ENCODE measurements at places on chromosomes 3 and 15. TPM values are rescaled to one million over a fixed set of nuclear protein-coding genes. Genes with fewer than 3 reads are reported as not detected.

Gene SCN11A
- not detected for total RNA-seq

Gene NRG4
- not detected for total RNA-seq

Gene ITGA11
- total RNA-seq = 2.0 TPM

GRCh38 chr3:66934725-66935124 lies 63.4 kb upstream of the KBTBD8 start:
- 0 out of 2 replicates have a peak, but pooled peaks cover 5% of the 10 kb centered on the region for H3K27me3 ChIP-seq
- DNase-seq = no peak
- H3K4me3 ChIP-seq = no peak overlapping the region
- no peaks in the 10 kb centered on the region for H3K36me3 ChIP-seq

DNA sequence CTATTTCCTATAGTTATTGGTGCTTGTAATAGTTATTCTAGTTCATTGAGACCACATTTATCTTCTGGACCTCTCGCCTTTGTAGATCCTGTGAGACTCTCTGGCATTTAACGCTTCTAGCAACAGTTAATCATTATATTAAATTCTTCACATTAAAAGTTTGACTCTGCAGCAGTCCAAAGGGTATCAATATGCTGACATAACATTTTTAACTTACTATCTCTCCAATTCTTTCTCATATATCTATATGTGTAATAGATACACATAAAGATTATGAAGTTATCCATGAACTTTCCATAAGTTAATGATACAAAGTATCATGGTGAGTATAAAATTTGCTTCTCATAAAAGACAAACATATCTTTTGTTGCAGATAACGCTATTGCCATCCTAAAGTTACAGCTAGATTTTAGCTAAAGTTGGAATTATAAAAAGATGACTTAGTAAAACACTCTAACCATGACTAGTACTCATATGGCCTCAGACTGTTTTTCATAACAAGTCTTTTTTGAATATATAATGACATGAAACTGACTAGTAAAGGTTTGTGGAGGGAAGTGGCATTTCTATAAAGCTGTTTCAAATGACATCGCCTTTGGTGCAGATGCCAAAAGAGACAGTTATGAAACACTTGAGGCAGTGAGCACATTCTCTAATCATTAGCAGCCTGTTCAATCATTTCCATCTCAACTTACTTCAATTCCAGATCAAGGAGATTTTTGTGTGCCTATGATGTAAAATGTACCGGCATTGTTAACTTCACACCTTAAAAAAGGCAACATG lies 379.3 kb upstream of the CBLB start:
- H3K4me1 ChIP-seq = no peaks in the 10 kb centered on the region
- no peaks in the 10 kb centered on the region for H3K36me3 ChIP-seq
- no peak for DNase-seq
- no peak overlapping the region for H3K27ac ChIP-seq
- no peak overlapping the region for H3K4me3 ChIP-seq

DNA sequence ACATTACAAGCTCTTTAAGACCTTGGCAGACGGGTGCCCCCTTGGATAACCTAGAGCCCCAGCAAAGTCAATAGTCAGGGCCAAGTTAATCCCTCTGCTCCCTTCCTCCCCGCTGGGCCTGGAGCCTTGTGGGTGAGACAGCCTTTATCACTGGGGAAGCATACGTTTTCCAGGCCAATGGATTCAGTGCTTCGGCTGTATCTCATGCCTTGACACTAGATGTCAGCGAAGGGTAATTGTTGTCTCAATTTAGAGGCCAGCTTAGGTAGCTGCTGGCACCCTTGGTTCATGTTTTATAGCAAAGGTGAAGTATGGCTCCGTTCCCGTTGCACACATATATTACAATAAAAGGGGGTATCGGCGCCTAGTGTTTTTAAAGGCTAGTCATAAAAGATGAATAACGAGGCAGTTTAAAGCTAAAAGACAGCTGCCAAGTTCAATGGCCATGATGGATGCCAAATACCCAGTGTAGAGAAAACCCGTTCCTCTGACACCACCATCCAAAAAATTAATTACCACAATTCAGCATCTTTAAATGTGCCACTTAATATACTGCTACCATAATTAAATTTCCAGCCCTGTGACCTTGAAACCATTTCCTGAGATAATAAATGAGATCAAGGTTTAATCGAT lies 52.3 kb upstream of the BNIP2 start:
- no peak for DNase-seq
- H3K4me3 ChIP-seq = no peak overlapping the region
- no peak overlapping the region for H3K27ac ChIP-seq
- no peaks in the 10 kb centered on the region for H3K27me3 ChIP-seq

GRCh38 chr3:122787872-122788271 lies 5.8 kb downstream of the HSPBAP1 start:
- no peaks in the 10 kb centered on the region for H3K36me3 ChIP-seq
- no peak overlapping the region for H3K4me3 ChIP-seq
- no peaks in the 10 kb centered on the region for H3K27me3 ChIP-seq
- no peaks in the 10 kb centered on the region for H3K4me1 ChIP-seq
- no peak overlapping the region for H3K27ac ChIP-seq
